ENCODE measurements at places on chromosomes 1 and 21. TPM values are rescaled to one million over a fixed set of nuclear protein-coding genes. Genes with fewer than 3 reads are reported as not detected.
A peak's percentile ranks its signal among the peaks of the same experiment; 100 is the strongest.

- H3K27ac ChIP-seq: no peak overlapping the region
- H3K27me3 ChIP-seq: no peaks in the 10 kb centered on the region
- H3K36me3 ChIP-seq: no peaks in the 10 kb centered on the region
- DNase-seq: no peak
- H3K4me3 ChIP-seq: no peak overlapping the region
These were observed 174.5 kb upstream of the POU3F1 start for GRCh38 chr1:38221006-38221649.

DNA sequence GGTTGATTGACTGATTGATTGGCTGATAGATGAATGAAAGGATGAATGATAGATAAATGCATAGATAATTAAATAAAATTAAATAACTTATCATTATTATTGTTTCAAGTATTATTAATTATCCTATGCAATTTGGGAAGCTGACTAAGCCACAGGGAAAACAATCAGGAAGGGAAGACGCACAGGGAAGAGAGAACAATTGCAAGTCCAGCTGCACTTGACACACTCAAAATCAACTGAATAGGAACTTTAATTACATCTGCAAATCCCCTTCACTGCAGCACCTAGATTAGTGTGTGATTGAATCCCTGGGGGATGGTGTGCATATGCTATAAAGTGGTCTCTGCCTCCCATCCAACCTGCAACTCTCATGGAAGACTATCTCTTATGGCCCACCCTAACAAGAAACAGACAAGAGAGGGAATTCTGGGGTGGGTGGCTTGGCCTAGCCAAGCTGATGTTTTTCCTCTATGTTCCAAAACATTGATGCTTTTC lies 161.1 kb upstream of the FGGY start:
- H3K4me3 ChIP-seq: no peak overlapping the region
- no peak for DNase-seq
- H3K36me3 ChIP-seq: no peaks in the 10 kb centered on the region
- no peaks in the 10 kb centered on the region for H3K4me1 ChIP-seq
- no peaks in the 10 kb centered on the region for H3K27me3 ChIP-seq

- no peaks in the 10 kb centered on the region for H3K36me3 ChIP-seq
- H3K4me3 ChIP-seq: no peak overlapping the region
- no peaks in the 10 kb centered on the region for H3K4me1 ChIP-seq
These were observed 12.1 kb upstream of the MNDA start for GRCh38 chr1:158818975-158819431.

The CHIT1 gene
- total RNA-seq: not detected

DNA sequence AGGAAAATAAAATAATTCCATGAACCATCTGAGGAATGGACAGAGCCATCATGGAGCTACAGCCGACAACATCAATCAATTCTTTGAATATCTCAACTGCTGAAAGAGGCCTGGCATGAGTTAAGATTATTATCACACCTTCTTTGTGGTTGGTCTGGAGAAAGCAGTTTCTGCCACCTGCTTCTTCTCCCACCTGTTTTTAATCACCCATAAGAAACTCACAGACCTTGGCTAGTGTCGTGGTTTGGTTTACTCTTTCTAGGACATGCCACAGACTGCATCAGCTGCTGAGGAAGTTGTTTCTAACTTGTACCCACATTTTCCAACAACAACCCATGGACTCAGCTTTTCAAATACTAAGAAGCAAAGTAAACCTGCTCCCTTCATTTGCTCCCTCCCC lies 65.6 kb downstream of the NTPCR start:
- no peaks in the 10 kb centered on the region for H3K27me3 ChIP-seq
- H3K36me3 ChIP-seq: no peaks in the 10 kb centered on the region
- no peaks in the 10 kb centered on the region for H3K4me1 ChIP-seq

DNA sequence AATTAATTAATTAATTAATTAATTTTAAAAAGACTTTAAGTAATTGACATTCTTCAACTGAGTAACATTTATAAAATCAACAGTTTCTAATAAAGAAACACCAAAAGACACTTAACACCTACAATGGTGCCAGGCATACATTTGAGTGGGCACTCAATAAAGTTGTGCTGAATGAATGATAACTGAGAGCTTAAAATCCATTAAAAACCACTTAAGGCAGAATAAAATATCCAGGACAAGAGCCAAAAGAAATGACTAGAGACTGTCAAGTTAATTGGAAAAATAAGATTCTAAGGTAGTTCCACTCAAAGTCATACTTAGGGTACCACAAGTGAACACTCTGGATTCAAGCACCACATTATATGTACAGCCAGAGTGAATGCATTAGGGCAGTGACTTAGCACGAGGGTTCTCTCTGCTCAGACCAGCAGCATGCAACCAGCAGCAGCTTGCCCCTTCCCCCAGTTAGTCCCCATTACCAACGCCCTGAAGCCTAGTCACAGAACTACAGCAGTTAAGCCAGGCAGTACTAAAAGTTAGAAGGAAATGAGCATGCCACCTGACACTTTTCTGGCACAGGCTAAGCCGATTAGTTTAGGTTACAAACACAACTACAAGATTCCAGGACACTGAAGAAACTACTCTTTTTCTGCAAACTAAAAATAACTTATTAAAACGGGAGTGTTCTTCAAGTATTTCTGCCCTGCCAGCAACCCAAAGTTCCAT lies 46.5 kb downstream of the LUZP1 start:
- H3K27ac ChIP-seq: peak overlapping the region; percentile 18
- H3K36me3 ChIP-seq: no peaks in the 10 kb centered on the region
- DNase-seq: no peak
- H3K4me3 ChIP-seq: no peak overlapping the region
- peaks cover 59% of the 10 kb centered on the region for H3K4me1 ChIP-seq

GRCh38 chr1:169180174-169180573 lies 73.7 kb downstream of the ATP1B1 start:
- H3K36me3 ChIP-seq: no peaks in the 10 kb centered on the region
- no peak for DNase-seq
- H3K4me1 ChIP-seq: no peaks in the 10 kb centered on the region
- no peak overlapping the region for H3K27ac ChIP-seq
- no peak overlapping the region for H3K4me3 ChIP-seq

The TEDDM1 gene
- not detected for total RNA-seq

The EFNA1 gene
- total RNA-seq: 15.5 TPM

DNA sequence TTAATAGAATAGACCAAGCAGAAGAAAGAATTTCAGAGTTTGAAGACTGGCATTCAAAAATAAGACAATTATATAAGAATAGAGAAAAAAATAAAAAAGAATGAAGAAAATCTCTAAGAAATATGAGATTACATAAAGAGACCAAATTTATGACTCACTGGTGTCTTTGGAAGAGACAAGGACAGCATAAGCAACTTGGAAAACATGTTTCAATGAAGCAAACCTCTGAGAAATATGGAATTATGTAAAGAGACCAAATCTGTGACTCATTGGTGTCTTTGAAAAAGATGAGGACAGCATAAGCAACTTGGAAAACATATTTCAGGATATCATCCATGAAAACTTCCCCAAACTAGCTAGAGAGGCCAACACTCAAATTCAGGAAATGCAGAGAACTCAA lies 60.4 kb upstream of the LYPLAL1 start:
- H3K27ac ChIP-seq: no peak overlapping the region
- no peaks in the 10 kb centered on the region for H3K4me1 ChIP-seq
- H3K36me3 ChIP-seq: no peaks in the 10 kb centered on the region
- H3K27me3 ChIP-seq: no peaks in the 10 kb centered on the region
- no peak overlapping the region for H3K4me3 ChIP-seq

DNA sequence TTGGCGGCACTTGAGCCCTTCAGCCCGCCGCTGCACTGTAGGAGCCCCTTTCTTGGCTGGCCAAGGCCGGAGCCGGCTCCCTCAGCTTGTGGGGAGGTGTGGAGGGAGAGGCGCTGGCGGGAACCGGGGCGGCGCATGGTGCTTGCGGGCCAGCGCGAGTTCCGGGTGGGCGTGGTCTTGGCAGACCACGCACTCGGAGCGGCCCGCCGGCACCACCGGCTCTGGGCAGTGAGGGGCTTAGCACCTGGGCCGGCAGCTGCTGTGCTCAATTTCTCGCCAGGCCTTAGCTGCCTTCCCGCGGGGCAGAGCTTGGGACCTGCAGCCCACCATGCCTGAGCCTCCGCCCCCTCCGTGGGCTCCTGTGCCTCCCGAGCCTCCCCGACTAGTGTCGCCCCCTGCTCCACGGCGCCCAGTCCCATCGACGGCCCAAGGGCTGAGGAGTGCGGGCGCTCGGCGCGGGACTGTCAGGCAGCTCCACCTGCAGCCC lies 673.7 kb upstream of the BRINP3 start:
- no peaks in the 10 kb centered on the region for H3K4me1 ChIP-seq
- no peaks in the 10 kb centered on the region for H3K27me3 ChIP-seq
- DNase-seq: no peak
- no peaks in the 10 kb centered on the region for H3K36me3 ChIP-seq
- no peak overlapping the region for H3K4me3 ChIP-seq
- no peak overlapping the region for H3K27ac ChIP-seq

The PACC1 gene
- total RNA-seq: 2.9 TPM

The MAP3K6 gene
- 21.2 TPM for total RNA-seq

The GSTM3 gene
- 61.1 TPM for total RNA-seq

GRCh38 chr1:56495538-56495937 lies 83.8 kb downstream of the PLPP3 start:
- no peak for DNase-seq
- no peak overlapping the region for H3K4me3 ChIP-seq
- H3K27me3 ChIP-seq: no peaks in the 10 kb centered on the region
- peaks cover 40% of the 10 kb centered on the region for H3K36me3 ChIP-seq
- H3K27ac ChIP-seq: no peak overlapping the region
- H3K4me1 ChIP-seq: no peaks in the 10 kb centered on the region

The ARMH1 gene
- 1.1 TPM for total RNA-seq

GRCh38 chr1:26265405-26265804 lies 14.5 kb upstream of the SH3BGRL3 start:
- no peaks in the 10 kb centered on the region for H3K27me3 ChIP-seq
- H3K4me1 ChIP-seq: no peaks in the 10 kb centered on the region
- no peak overlapping the region for H3K4me3 ChIP-seq
- peaks cover 25% of the 10 kb centered on the region for H3K36me3 ChIP-seq
- no peak overlapping the region for H3K27ac ChIP-seq

The SPRR3 gene
- not detected for total RNA-seq

DNA sequence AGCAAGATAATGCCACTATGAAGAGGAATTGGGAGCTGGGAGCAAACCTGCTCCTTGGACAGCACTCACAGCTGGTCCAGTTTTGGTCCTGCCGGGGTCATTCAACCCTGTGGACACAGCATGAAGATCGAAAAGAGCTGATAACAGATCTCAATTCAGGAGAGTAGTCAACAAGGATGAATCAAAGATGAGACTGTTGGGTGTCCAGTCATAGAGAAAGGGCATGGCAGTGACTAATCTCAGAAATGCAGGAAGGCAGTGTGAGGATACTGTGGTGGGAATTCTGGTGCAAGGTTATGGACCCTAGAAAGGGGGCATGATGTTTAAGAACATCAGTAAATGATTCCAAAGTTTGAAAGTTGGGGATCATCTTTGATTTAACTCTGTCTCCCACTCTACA lies 261.4 kb upstream of the ZP4 start:
- DNase-seq: no peak
- no peaks in the 10 kb centered on the region for H3K27me3 ChIP-seq

The PHTF1 gene
- 11.9 TPM for total RNA-seq

DNA sequence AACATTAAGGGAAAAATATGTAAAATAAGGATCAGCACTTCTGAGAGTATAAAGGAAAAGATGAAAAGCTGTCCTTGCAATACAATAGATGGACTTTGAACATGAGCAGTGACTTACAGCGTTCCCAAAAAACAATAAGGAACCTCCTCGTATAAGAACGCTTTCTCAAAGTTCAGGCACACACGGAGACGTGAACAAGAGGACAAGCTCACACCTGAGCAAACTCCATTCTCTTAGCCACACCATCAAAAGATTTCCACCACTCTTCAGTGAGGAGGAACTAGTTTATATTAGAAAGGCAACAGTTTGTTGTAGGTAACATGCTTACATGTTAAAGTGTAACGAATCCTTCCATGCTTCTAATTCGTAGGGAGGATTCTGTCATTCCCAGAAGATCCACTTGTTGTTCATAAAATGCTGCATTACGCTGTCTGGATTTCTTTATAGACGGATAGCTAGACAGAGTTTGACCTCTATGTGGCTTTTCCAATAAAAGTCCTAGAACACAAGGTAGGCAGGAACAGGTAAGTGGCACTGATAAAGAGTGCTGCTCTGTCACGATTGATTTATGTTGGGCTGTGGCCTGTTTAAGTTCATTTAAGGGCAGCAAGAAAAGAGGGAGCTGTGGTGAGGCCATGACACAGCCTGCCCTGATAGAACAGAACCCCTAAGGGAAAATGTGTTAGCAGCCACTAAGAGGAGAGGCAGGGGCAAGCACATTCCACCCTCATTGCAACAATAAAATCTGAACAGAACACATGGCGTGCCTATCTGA lies 37.0 kb upstream of the ATP1A1 start:
- H3K36me3 ChIP-seq: no peaks in the 10 kb centered on the region
- no peak for DNase-seq
- no peak overlapping the region for H3K4me3 ChIP-seq
- no peaks in the 10 kb centered on the region for H3K27me3 ChIP-seq
- no peaks in the 10 kb centered on the region for H3K4me1 ChIP-seq

DNA sequence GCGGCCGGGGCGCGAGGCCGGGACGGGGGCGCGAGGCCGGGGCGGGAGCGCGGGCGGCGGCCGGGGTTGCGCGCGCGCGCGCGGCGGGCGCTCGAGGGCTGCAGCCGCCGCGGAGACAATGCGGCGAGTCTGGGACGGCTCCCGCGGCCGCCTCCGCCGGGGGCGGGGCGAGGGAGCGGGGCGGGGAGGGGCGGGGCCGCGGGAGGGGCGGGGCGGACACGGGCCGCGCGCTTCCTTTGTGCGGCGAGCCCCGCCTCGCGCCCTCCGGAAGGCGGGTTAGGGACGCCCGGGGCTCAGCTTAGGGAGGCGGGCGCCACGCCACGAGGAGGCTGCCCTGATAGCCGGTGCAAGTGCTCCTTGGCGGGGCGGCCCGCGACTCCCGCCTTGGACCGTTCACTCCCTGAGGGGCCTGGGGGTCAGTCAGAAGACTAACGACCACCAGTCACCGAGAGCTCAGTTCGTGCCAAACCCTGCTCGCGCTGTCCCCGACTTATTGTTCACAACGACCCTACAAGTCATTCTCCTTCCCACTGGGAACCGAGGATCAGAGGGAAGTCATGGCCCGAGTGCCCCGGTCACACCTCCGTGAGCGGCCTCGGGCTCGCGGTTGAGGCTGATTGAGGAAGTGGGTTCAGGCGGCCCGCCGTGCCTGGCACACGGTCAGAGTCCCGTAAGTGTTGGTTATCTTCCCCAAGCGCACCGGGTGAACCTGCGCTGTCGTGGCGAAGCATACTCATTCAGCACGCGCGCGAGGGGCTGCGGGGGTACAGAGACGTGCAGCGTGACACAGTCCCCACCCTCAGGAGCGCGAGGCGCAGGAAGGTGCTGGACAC lies 29.1 kb upstream of the A3GALT2 start:
- H3K27ac ChIP-seq: peak overlapping the region; percentile 100
- no peaks in the 10 kb centered on the region for H3K4me1 ChIP-seq
- no peaks in the 10 kb centered on the region for H3K27me3 ChIP-seq
- peak overlapping the region; percentile 95 for H3K4me3 ChIP-seq
- peak; percentile 95 for DNase-seq

DNA sequence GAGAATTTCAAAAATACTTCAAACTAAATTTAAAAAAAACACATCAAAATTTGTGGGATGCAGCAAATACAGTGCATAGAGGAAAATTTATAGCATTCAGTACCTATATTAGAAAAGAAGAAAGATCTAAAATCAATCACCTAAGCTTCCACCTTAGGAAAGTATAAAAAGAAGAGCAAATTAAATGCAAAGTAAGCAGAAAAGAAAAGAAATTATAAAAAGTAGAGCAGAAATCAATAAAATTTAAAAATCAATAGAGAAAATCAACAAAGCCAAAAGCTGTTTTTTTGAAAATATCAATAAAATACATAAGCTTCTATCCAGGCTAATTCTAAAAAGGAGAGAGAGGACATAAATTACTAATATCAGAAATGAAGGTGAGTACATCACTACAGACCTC lies 255.4 kb downstream of the KCNH1 start:
- DNase-seq: no peak
- H3K4me1 ChIP-seq: no peaks in the 10 kb centered on the region
- no peak overlapping the region for H3K27ac ChIP-seq
- no peaks in the 10 kb centered on the region for H3K27me3 ChIP-seq
- H3K4me3 ChIP-seq: no peak overlapping the region

Data from sigmoid colon (tissue), 7 donors.